HuH-7.5 (cell line): ENCODE measurements at places on chromosomes 6 and 20.

DNA sequence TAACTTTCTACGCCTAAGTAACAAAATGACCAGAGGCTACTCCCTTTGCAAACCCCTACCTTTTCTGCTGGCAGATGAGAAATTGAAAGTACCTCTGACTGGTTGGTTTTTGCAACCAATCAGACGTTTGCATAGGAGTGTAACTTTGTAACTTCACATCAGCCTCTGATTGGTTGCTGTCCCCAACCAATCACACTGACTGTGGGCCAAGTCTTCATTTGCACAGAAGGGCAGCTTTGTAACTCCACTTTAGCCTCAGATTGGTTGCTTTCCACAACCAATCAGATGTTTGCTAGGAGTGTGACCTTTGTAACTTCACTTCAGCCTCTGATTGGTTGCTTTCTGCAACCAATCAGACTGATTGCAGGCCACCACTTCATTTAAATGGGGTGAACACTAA is 89.1 kb downstream of the ME1 start:
- DNase-seq = no peak

DNA sequence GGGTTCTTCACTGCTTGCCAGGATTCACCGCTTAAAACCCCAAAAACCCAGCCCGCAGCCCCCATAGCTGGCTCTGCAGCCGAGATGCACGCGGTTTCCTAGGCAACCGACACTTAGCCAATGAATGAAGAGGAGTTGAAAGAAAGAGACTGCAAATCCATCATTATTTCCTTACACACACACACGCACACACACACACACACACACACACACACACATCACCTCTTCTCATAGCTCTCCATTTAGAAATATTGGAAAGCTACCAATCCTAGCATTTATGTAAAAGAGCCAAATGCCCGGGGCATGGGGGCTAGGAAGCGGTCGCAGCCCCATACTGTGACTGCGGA is 3.4 kb upstream of the TUBB2B start:
- no peak for DNase-seq

DNA sequence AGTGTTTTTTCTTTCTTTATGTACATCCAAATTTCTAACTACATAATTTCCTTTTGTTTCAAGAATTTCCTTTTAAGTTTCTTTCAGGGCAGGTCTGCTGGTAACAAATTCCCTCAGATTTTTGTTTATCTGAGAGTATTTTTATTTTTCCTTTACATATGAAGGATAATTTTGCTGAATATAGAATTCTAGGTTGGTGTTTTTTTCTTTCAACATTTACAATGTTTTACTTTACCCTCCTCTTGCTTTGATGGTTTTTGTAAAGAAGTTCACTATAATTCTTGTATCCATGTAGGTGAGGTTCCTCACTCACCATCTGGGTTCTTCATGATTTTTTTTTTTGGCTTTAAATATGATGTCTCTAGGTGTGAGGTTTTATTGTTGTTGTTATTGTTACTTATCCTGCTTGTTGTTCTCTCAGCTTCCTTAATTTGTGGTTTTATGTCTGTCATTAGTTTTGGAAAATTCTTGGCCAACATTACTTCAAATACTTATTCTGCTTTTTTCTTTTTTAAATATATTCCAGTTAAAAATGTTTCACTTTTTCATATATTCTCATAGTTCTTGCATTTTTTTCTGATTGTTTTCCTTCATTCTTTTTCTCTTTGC is 580.1 kb upstream of the CITED2 start:
- no peak for DNase-seq

GRCh38 chr6:39935241-39935640 is 979 bp upstream of the MOCS1 start:
- DNase-seq = no peak

GRCh38 chr6:32146287-32146686 is 5.5 kb downstream of the PRRT1 start:
- no peak for DNase-seq

DNA sequence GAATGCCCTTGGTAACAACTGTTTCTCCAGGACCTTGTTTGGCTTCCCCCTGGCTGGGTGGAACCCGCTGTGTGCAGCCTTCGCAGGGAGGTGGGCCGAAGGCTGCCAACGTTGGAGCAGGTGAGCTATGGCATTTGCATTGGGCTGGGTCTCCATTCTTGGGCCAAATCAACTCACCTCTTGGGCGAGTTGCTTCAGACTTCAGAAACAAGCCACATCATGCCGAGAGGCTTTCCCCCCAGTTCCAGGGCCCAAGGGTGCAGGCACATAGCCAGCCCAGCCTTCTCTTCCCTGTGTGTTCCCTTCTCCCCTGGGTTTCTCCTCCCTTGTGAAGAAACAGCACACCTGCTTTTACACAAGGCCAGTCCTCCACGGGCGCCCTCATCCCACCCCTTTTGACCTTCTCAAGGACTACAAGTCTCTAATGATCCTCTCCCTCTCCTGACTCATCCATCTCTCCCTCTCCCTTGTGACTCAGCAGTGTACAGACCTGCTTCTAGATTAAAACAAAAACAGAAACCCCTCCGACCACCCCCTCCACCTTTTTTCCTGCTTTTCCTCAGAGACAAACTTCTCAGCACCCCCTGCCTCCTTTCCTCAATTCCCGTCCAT is 41.6 kb downstream of the FAM209B start:
- no peak for DNase-seq

- no peak for DNase-seq
These were observed 270.6 kb upstream of the MARCKS start for GRCh38 chr6:113586413-113587077.

- no peak for DNase-seq
These were observed 31.3 kb upstream of the CHD6 start for GRCh38 chr20:41649489-41649888.

DNA sequence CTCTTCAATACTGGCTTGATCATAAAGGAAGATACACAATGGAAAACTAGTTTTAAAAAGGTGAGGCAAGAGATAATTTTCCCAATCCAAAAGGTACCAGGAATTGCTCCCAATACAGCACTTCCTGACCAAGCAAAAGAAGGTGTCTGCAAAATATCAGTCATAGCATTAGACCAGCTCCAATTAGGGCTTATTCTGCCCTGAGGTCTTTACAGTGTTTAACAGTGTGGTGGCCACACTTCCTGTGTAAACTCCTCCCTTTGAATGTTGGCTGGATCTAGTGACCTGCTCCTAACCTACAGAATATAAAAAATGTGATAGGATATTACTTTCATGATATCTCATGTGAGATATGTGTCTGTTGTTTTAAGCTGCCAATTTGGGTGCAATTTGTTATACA is 57.1 kb upstream of the BTN3A2 start:
- no peak for DNase-seq

DNA sequence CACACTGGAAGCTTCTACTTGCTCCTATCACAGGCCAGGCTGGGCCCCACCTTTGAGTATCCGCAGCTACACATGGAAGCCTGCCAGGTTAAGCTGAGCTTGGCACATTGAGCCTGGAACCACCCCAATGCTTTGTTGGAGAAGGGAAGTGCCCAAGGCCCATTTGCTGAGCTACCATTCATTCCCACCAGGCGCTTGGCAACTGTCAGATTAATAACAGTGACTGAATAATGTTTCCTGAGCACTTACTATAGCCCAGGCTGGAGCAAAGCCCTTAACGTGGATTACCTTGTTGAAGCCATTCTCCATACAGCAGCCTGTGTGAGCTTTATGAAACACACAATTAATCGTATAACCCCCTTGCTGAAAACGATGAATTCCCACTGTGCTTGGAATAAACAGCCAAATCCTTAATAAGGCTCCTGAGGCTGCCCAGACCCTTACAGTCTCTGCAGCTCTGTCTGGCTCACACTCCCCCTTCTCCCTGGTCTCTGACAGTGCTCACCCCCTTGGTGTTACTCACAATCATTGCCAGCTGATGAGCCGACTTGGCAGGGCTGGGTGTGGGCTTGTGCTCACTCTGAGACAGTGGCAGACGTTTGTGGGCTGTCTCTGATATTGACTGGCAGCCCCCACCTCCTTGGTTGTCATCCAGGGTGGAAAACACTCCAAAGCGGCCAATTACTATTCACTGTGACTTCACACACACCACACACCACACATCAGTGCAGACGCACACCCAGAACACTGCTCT is 357.1 kb downstream of the MAFB start:
- no peak for DNase-seq

GRCh38 chr6:20217324-20217855 is 5.1 kb upstream of the MBOAT1 start:
- DNase-seq = no peak

GRCh38 chr6:155936127-155936526 is 480.5 kb upstream of the NOX3 start:
- DNase-seq = no peak

DNA sequence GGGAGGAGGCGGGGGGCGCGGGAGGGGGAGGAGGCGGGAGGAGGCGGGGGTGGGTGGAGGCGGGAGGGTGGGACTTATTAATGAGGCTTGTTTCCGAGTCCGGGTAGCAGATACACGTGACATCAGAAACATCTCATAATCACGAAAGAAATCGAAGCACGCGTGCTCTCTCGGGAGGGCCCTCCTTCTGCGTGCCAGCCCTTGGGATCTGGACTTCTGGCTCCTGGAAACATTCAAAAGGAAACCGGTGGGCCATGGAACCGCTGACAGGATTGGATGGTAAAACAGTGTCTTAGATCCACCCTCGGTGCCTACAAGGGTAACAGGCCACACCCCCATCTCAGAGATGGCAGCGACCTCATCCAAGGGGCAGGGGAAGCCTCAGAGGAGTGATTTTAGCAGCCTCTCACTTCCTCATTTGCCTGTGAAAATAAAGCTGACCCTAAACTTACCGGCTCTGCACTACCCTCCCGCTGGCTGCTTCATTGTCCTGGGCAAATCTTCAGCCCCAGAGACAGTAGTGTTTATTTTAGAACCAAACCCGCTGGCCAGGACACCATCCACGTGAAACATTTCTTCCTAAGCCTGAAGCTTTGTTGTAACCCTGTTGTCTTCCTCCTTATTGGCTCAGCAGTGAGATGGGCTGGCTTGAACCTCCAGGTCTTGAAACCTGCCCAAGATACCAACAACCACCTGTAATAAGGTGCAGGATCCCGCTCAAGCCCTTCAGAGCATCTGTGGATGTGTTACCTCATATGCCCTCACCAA is 97.5 kb downstream of the PSMG4 start:
- DNase-seq = no peak

DNA sequence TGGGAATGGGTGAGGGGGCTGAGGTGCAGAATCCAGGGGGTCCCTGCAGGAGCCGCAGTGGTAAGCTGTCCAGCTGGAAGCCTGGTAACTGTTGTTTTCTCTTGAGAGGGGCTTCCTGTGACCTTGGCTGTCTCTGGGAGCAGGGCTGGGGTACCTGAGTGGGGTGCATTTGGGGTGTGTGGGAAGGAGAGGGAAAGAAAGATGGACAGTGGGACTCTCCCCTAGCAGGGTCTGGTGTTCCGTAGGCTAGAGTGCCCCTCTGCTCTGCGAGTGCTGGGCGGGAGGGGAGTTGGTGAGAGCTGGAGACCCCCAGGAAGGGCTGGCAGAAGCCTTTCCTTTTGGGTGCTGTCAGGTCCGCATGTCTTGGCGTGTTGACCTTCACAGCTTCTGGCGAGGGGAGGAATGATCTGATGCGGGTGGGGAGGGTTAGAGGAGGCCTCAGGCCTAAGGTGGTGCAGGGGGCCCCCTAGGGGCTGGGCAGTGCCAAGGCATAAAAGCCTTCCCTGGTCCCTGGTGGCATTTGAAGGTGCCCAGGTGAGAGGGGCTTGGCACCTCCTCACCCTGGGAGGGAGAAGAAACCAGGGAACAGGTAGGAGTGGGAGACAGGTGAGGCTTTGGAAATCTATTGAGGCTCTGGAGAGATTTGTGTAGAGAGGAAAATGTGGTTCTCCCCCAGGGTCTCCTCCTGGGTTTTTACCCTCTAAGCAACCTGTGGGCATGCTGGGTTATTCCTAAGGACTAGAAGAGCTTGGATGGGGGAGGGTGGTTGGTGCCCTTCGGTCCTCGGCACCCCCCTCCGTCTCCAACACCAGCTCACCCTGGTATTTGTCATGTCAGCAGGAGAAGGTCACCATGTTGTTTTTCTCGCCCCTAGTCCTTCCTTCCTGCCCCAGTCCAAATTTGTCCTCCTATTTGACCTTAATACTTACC is 3.3 kb downstream of the VEGFA start:
- DNase-seq = peak; percentile 80
